A549 treated with ZK216348 at 1 μM for 4 hours (cell line): ENCODE measurements at places on chromosomes 12 and 14. TPM values are rescaled to one million over a fixed set of nuclear protein-coding genes. Genes with fewer than 3 reads are reported as not detected.

The IRAK3 gene
- total RNA-seq: 0.27 to 0.93 TPM (median 0.40 TPM) in 5 replicates

The POC1B gene
- total RNA-seq: 12.3 to 20.7 TPM (median 17.9 TPM) in 5 replicates

The SIX4 gene
- total RNA-seq: 1.7 to 3.8 TPM (median 3.1 TPM) in 5 replicates

The TAS2R46 gene
- not detected in 5 replicates for total RNA-seq

The SMAGP gene
- total RNA-seq: 23.9 to 26.6 TPM (median 24.1 TPM) in 5 replicates

The GLS2 gene
- total RNA-seq: 0.12 to 1.5 TPM (median 0.27 TPM) in 3 of 5 replicates, not detected in the others

The FCF1 gene
- total RNA-seq: 48.8 to 83.4 TPM (median 50.3 TPM) in 5 replicates

The GLIPR1L1 gene
- not detected in 5 replicates for total RNA-seq

The CACNB3 gene
- total RNA-seq: 26.1 to 47.3 TPM (median 37.4 TPM) in 5 replicates

The SLC5A8 gene
- total RNA-seq: not detected in 5 replicates

The EPYC gene
- total RNA-seq: not detected in 5 replicates

The THTPA gene
- total RNA-seq: 11.9 to 15.2 TPM (median 15.0 TPM) in 5 replicates

The CAPZA3 gene
- total RNA-seq: not detected in 5 replicates

The OTX2 gene
- total RNA-seq: not detected in 5 replicates

The HSPB8 gene
- 13.4 to 18.4 TPM (median 14.9 TPM) in 5 replicates for total RNA-seq

The C14orf39 gene
- total RNA-seq: not detected in 5 replicates

The PTPRO gene
- total RNA-seq: 0.21 TPM in 1 of 5 replicates, not detected in the others

The CFAP73 gene
- total RNA-seq: 0.20 TPM in 1 of 5 replicates, not detected in the others

The ALX1 gene
- total RNA-seq: 4.6 to 5.8 TPM (median 5.3 TPM) in 5 replicates

The MORN3 gene
- 0.11 to 0.33 TPM (median 0.15 TPM) in 4 of 5 replicates, not detected in the other for total RNA-seq

The CNTN1 gene
- 41.5 to 65.9 TPM (median 56.0 TPM) in 5 replicates for total RNA-seq

The RAB5B gene
- 26.3 to 38.7 TPM (median 35.1 TPM) in 5 replicates for total RNA-seq

The TXNDC16 gene
- 0.78 to 1.4 TPM (median 1.0 TPM) in 5 replicates for total RNA-seq

The SDSL gene
- 17.6 to 33.8 TPM (median 26.2 TPM) in 5 replicates for total RNA-seq

The KRT84 gene
- not detected in 5 replicates for total RNA-seq

The RAD9B gene
- 0.13 to 0.71 TPM (median 0.27 TPM) in 5 replicates for total RNA-seq

The WIF1 gene
- not detected in 5 replicates for total RNA-seq

The TPH2 gene
- 0.20 TPM in 1 of 5 replicates, not detected in the others for total RNA-seq

The DAO gene
- not detected in 5 replicates for total RNA-seq

The KRT6C gene
- not detected in 5 replicates for total RNA-seq

The FZD10 gene
- not detected in 5 replicates for total RNA-seq

The B4GALNT1 gene
- total RNA-seq: 27.2 to 51.6 TPM (median 49.2 TPM) in 5 replicates

The WNT1 gene
- total RNA-seq: 0.13 to 0.20 TPM in 2 of 5 replicates, not detected in the others

The RNASE7 gene
- total RNA-seq: not detected in 5 replicates

The NKX2-1 gene
- total RNA-seq: 0.11 TPM in 1 of 5 replicates, not detected in the others

The C12orf50 gene
- not detected in 5 replicates for total RNA-seq

The ESR2 gene
- total RNA-seq: 0.06 to 0.08 TPM in 2 of 5 replicates, not detected in the others

The LMNTD1 gene
- total RNA-seq: not detected in 5 replicates

The FAM90A1 gene
- 0.10 to 0.24 TPM (median 0.12 TPM) in 3 of 5 replicates, not detected in the others for total RNA-seq

The KRT72 gene
- not detected in 5 replicates for total RNA-seq

The SLC38A4 gene
- total RNA-seq: 0.12 TPM in 1 of 5 replicates, not detected in the others

The SIX1 gene
- total RNA-seq: 4.8 to 7.9 TPM (median 7.8 TPM) in 5 replicates

The RFX4 gene
- not detected in 5 replicates for total RNA-seq

The RAB3IP gene
- 11.5 to 16.4 TPM (median 13.0 TPM) in 5 replicates for total RNA-seq
